ENCODE measurements at places on chromosomes 1 and 21.

- DNase-seq = no peak
Measured at GRCh38 chr1:61322008-61322744, 239.8 kb downstream of the NFIA start.

GRCh38 chr21:42279341-42279871 lies 35.8 kb downstream of the TFF3 start:
- DNase-seq = no peak

DNA sequence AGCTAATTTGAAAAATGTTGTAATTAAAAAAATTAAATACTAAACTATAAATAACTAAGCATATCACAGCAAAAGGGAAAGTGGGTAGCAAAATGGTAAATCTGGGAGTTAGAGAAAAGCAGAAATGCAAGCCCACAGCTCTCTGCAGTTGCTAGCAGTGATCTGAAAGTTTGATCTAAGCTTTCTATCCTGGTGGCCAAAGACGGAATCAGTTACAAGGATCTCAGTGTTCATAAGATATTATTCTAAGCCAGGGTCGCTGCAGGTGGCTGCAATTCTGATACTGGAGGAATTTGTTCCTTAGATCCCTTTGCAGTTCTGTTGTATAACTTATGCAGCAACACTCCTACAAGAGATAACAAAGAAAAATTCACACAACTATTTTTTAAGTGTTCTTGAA lies 363.7 kb downstream of the SETD4 start:
- DNase-seq = no peak

DNA sequence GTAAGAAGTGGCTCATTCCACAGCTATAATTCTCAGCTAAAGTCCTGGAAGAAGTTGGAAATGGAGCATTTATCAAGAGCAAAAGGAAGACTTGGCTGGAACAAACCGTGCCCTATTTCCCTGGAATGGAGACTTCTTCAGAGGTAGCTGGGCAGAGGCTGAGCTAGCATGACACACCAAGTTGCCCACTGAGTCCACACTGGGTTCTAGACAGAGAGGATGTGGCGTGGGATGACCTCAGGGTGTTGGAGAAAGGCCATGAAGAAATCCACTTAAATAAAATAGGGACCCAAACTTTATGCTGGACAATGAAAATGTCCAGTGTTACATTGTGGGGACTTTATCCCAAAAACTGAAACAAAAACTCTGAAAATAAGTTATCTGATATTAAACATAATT lies 116.2 kb downstream of the KCNJ6 start:
- no peak for DNase-seq

- no peak for DNase-seq
Measured at GRCh38 chr1:156852418-156852874, 6.5 kb downstream of the INSRR start.

DNA sequence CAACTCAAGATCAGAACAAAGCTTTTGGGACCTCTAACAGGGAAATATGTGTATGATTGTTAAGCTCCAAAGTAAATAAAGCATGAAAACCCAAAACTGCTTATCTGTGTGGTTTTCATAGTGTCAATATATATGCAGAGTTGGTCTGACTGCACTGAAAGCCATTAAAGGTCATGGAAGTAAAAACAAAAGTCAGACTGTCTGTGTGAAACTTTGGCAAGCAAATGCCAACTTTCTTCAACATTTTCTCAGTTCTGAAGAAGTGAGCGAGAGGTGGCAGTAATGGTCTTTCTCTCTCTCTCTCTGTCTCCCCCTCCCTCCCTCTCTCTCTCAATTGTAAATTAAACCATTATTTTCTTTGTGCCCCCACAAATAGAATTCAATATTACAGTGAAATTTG lies 100.1 kb upstream of the S1PR1 start:
- no peak for DNase-seq

GRCh38 chr1:167640051-167640450 lies 10.0 kb downstream of the RCSD1 start:
- DNase-seq = no peak

- DNase-seq = no peak
Measured at GRCh38 chr1:208980605-208981004, 602.9 kb upstream of the CAMK1G start.

GRCh38 chr1:125087691-125088090 lies 3902.9 kb downstream of the SRGAP2C start:
- no peak for DNase-seq

GRCh38 chr1:201281573-201281972 lies 1.7 kb upstream of the PKP1 start:
- DNase-seq = no peak

- no peak for DNase-seq
Measured at GRCh38 chr21:31873696-31874599, 1.1 kb downstream of the HUNK start.

GRCh38 chr1:42847721-42848460 lies 1.5 kb downstream of the ZNF691 start:
- no peak for DNase-seq

DNA sequence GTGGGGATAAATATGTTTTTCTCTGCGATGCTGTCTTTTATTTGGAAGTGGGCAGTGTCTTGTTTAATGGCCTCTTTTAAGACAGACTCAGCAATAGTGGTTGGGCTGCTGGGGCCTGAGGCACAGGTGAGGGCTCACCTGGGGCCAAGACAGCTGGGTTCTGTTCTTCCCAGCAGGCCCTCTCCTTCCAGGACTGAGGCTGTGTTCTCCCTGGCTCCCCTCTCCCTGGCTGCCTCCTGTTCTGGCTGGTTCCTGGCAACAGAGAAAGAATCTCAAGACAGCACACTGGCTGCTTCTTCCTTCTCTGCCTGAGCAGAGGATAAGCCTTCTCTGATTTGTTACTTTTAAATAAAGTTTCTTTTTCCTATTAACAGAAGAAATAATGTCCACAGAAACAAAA lies 7.4 kb upstream of the GRHL3 start:
- DNase-seq = no peak

GRCh38 chr1:177871613-177872307 lies 98.1 kb downstream of the SEC16B start:
- DNase-seq = no peak

- no peak for DNase-seq
Measured at GRCh38 chr21:27406300-27407009, 439.6 kb upstream of the ADAMTS5 start.

- no peak for DNase-seq
Measured at GRCh38 chr1:220353229-220354012, 81.2 kb upstream of the RAB3GAP2 start.

DNA sequence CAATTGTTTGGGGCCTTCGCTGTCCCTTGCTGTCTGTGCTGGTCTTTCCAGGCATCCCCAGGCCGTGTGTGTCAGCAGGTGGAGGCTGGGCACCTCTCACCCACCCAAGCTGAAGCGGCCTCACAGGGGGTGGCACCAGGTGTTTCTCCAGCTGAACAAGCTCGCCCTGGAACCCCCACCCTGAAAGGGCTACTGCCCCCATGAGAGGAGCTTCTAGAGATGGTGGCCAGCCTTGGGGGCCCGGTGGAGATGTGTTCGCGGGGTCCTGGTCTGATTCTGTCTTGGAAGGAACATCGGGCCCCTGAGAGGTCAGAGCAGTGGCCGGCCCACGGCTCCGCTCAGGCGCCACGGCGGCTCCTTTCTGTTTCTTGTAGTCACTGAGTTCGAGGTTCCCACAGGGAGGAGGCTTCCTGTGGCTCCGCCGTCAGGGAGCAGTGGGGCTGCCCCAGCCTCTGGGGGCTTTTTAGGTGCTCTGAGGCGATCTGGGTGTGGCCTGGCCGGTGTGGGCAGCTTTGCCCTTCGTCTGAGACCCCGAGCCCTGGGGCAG lies 46.9 kb downstream of the SKI start:
- no peak for DNase-seq

DNA sequence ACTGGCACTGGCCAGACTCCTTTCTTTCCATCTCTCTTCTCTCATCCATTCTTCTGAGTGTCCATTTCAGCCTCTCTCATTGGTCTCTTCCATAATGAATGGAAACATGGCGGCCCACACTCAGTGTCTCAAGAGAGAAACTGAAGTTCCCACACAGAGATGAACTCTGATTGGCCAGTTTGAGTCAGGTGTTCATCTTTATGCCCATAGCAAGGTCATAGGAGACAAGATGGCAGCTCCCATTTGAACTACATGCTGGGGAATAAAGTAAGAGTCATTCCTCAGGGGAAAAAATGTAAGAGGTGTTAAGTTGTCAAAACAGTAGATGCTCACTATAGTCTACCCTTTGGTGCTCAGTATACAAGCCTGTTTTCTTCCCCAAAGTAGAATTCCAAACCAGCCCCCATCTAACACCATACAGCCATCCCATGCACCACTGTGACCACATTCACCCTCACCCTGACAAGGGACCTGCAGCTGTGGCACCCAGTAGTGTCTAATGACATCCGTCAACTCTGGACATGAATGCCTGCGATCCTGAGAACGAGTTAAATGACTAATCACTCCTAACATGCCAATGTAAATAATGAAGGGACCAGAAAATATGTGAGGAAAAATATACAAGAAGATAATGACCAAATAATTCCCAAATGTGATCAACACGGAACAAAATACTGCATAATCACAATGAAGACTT lies 12.4 kb downstream of the CDA start:
- DNase-seq = no peak

DNA sequence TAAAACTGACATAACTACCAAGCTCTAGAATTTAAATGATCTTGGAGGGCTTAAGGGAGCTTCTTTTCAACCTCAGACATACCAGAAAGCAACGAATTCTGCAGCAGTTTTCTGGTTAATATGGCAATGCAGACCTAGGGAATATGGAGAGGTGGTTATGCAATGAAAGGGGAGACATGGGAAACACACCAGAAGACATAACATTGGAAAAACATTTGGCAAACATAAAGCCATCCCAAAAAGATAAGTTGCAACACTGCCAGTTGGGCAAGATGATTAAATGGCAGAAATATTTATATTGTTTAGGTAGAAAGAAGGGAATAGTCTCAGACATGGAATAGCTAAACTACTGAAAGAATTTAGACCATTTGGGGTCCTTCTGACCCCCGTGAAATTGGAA lies 104.5 kb downstream of the KCNJ6 start:
- no peak for DNase-seq

- no peak for DNase-seq
Measured at GRCh38 chr1:93180723-93181613, at the start of gene CCDC18. Gene CCDC18 (plus strand): TSS chr1:93180724. CDS start chr1:93183362, 2,638 bp downstream.

DNA sequence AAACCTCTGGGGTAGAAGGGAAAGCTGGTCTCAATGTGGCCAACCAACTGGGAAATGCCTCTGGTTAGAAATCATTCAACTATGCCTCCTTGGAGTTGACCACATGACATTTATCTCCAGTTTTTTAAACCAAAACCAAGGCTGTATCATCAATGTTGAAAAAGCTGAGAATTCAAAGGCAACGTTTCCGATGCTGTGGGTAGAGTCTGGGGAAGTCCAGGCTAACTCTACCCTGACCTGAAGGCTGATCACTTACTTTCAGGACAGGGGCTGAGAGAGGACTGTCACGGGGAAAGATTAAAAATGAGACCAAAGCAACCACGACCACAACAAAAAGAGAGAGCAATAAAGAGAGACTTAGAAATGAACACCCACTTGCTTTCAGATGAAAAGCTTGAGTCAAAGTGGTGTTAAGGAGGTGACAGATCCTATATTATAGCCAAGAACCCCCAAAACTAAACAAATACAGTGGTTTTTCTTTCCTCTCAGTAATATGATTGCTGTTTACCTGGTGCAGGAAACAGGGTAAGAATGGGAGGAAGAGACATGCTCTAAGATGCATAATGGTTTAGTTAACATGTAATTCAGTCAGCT lies 90.8 kb upstream of the TNFSF4 start:
- DNase-seq = no peak

DNA sequence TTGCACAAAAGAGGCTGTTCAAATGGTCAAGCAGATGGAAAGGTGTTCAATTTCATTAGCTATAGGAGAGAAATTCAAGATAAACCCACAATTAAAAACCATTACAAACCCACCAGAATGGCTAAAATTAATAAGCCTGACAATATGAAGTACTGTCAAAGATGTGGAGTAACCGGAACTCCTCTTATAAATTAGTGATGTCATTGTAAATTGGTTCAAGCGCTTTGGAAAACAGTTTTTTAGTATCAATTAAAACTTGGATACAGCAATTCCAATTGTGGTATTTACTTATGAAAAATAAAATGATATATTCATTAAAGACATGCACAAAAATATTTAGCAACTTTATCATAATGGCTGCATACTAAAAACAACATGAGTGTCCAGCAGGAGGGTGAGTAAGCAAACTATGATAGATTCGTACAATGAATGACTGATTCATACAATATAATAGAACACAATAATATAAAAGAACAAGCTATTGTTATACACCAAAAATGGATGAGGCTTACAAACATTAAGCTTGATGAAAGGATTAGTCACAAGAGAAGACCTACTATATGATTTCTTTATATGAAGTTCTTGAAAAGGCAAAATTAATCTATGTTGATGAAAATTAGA lies 38.4 kb upstream of the FGGY start:
- DNase-seq = no peak

GRCh38 chr1:39044762-39045161 lies 18.6 kb downstream of the NDUFS5 start:
- no peak for DNase-seq

DNA sequence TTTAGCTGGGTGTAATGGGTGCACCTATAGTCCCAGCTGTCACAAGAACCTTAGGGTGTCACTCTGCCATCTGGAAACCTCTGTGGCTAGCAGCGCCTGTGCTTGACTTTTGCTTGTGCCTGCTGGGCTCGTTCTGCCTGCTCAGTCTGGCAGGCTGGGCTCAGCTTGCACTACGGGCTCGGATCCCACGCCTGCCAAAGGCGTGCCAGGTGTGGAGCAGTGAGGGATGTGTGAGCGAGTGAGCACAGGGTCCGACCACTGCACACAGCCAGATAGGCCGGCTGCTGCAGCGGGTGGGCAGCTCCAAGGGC lies 2.8 kb upstream of the LSM10 start:
- no peak for DNase-seq

DNA sequence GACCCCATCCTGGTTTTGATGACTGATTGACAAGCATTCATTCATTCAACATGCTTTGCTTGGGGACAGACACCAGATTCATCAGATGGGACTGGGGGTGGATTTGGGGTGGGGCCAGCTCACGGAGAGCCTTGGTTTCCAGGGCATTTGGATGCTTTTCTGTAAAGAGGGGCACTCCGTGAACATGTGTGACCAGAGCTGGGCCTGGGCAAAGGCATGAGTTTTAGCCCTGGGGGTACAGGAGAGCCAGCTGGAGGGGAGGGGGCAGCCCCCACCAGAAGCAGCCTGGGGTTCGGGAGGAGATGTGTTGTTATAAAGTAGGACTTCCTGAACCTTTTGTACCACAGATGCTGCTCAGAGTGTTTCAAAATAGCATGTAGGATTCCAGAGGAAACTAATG lies 99.7 kb downstream of the RIPK4 start:
- DNase-seq = no peak

DNA sequence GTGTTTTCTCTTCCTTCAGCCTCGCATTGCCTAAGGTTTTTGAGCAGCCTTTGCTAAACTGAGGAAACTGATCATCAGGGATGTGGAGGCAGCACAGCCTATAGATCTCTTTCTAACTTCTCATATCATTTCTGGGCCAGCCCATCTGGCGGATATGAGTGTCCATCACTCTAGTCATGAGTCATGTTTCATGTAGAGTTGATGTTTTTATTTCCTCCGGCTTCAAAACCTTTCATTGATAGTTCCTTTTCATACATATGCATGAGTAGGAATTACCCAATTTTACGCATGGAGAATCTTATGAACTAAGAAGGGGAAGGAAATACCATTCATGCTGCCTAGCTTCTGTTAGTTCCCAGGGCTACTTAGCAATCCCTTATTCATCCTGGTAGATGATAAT lies 66.3 kb downstream of the SPATA46 start:
- no peak for DNase-seq
